Endodermal cell (in vitro differentiated cells): ENCODE measurements at places on chromosomes 6 and 20. TPM values are rescaled to one million over a fixed set of nuclear protein-coding genes. Genes with fewer than 3 reads are reported as not detected.
A peak's percentile ranks its signal among the peaks of the same experiment; 100 is the strongest.

- no peaks in the 10 kb centered on the region for H3K36me3 ChIP-seq
- peak; percentile 69 for DNase-seq
- peak overlapping the region; percentile 97 for H3K4me3 ChIP-seq
- no peak overlapping the region for H3K27ac ChIP-seq
Observed at GRCh38 chr20:41617059-41617901, 897 bp downstream of the CHD6 start.

Gene HLA-DOB
- not detected in 2 replicates for total RNA-seq

Gene AGPAT1
- 117 and 124 TPM in 2 replicates for total RNA-seq

DNA sequence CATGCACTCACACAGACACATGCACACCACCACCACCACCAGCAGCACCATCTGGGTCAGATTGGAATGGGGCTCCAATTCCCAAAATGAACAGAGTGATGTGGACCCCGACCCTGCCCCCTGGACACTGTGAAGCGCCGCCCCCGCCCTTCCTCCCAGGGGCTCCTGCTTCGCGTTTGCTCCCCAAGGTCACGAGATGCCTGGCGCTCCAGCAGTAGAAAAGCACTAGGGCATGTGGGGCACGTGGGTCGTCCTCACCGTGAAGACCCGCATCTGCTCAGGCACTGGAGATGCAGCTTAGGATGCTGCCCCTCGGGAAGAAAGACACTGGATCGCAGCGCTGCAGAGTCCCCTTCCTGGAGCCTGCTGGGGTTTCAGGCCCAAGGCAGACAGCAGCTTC lies 184.0 kb downstream of the SMOC2 start:
- DNase-seq, result no peak
- H3K36me3 ChIP-seq, result no peaks in the 10 kb centered on the region
- no peak overlapping the region for H3K4me3 ChIP-seq

DNA sequence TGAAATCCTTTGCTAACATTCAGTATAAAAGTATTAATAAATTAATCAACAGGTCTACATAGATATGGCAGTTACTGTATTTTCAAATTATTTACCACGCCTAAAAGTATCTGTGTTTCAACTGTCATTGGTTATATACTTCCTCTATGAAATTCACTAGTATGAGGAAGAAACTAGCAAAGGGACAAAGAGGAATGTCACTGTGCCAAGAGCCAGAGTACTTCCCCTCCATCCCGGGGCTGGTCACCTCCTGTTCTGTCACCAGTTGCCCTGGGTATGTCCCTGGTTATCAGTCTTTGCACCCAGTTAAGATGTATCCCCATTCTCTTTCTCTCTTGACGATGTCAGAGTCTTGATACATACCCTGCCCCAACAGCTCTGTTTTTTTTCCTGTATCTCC lies 476.8 kb upstream of the SOX4 start:
- no peaks in the 10 kb centered on the region for H3K27me3 ChIP-seq
- peaks cover 6% of the 10 kb centered on the region for H3K4me1 ChIP-seq
- H3K4me3 ChIP-seq, result no peak overlapping the region
- no peak overlapping the region for H3K27ac ChIP-seq
- DNase-seq, result no peak
- no peaks in the 10 kb centered on the region for H3K36me3 ChIP-seq

- H3K36me3 ChIP-seq, result no peaks in the 10 kb centered on the region
- no peak overlapping the region for H3K4me3 ChIP-seq
- H3K27me3 ChIP-seq, result no peaks in the 10 kb centered on the region
- H3K4me1 ChIP-seq, result no peaks in the 10 kb centered on the region
- DNase-seq, result no peak
Observed at GRCh38 chr20:11432407-11432806, 485.3 kb upstream of the BTBD3 start.

Gene MAN1A1
- 29.3 to 43.4 TPM (median 41.7 TPM) in 3 replicates for total RNA-seq

DNA sequence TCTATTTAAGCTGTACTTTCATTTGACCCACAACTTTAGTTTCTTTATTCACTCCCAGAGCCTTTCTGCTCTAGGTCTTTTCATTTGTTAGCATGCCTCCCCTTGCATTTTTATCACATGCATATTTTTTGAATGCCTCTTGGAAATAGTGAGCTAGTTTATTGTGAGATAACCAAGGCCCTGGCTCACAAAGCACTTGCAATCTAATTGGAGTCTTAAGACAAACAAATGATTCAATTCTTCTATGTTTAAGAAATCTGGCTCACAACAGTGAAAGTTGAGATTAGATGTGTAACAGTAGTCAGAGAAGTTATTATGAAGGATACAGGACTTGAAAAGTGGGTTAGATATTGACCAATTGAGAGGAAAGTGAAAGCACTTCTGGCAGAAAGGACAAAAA lies 173.4 kb downstream of the MOXD1 start:
- no peak for DNase-seq
- H3K27me3 ChIP-seq, result no peaks in the 10 kb centered on the region
- H3K36me3 ChIP-seq, result no peaks in the 10 kb centered on the region
- H3K27ac ChIP-seq, result no peak overlapping the region
- no peaks in the 10 kb centered on the region for H3K4me1 ChIP-seq

Gene BPIFB3
- not detected in 2 replicates for total RNA-seq

- peaks cover 6% of the 10 kb centered on the region for H3K4me1 ChIP-seq
- no peaks in the 10 kb centered on the region for H3K27me3 ChIP-seq
- H3K36me3 ChIP-seq, result no peaks in the 10 kb centered on the region
- H3K4me3 ChIP-seq, result no peak overlapping the region
- no peak overlapping the region for H3K27ac ChIP-seq
Observed at GRCh38 chr6:83878902-83879644, 19.6 kb downstream of the CYB5R4 start.

GRCh38 chr6:150220634-150221551 lies 78.0 kb downstream of the PPP1R14C start:
- H3K36me3 ChIP-seq, result no peaks in the 10 kb centered on the region
- no peaks in the 10 kb centered on the region for H3K27me3 ChIP-seq
- H3K27ac ChIP-seq, result no peak overlapping the region
- no peak overlapping the region for H3K4me3 ChIP-seq
- no peaks in the 10 kb centered on the region for H3K4me1 ChIP-seq
